Dermis microvascular lymphatic vessel endothelial cell (primary cell): ENCODE measurements at places on chromosomes 5 and 9. TPM values are rescaled to one million over a fixed set of nuclear protein-coding genes. Genes with fewer than 3 reads are reported as not detected.

DIRAS2 gene
- 0.39 and 2.7 TPM in 2 replicates for total RNA-seq

SLC36A2 gene
- not detected in 2 replicates for total RNA-seq

SPINK7 gene
- total RNA-seq, result not detected in 2 replicates

POMT1 gene
- 21.1 and 28.4 TPM in 2 replicates for total RNA-seq

ZDHHC11 gene
- total RNA-seq, result 0.26 and 1.5 TPM in 2 replicates

ABL1 gene
- total RNA-seq, result 21.8 and 38.3 TPM in 2 replicates

PCDHGB1 gene
- total RNA-seq, result 0.39 and 1.1 TPM in 2 replicates

SLC34A3 gene
- total RNA-seq, result not detected in 2 replicates

SYK gene
- 0.13 TPM in 1 of 2 replicates, not detected in the other for total RNA-seq

ENC1 gene
- 38.4 and 44.5 TPM in 2 replicates for total RNA-seq

BAAT gene
- total RNA-seq, result under 0.01 TPM in 1 of 2 replicates, not detected in the other

SGTB gene
- 7.0 and 10.3 TPM in 2 replicates for total RNA-seq

CIZ1 gene
- total RNA-seq, result 11.7 and 18.3 TPM in 2 replicates

FST gene
- 3.2 and 19.6 TPM in 2 replicates for total RNA-seq

LRRC19 gene
- total RNA-seq, result not detected in 2 replicates

TMEM8B gene
- total RNA-seq, result 0.13 and 0.25 TPM in 2 replicates

FYB1 gene
- total RNA-seq, result not detected in 2 replicates

OR1J2 gene
- total RNA-seq, result not detected in 2 replicates

LHX6 gene
- 1.9 and 3.2 TPM in 2 replicates for total RNA-seq

KLF4 gene
- total RNA-seq, result 0.77 and 3.7 TPM in 2 replicates

INSL4 gene
- not detected in 2 replicates for total RNA-seq

CSF2 gene
- total RNA-seq, result 0.13 TPM in 1 of 2 replicates, not detected in the other

SLC34A1 gene
- total RNA-seq, result not detected in 2 replicates

CDH12 gene
- total RNA-seq, result not detected in 2 replicates

MCTP1 gene
- 38.8 and 66.4 TPM in 2 replicates for total RNA-seq

PAEP gene
- not detected in 2 replicates for total RNA-seq

ADCY2 gene
- total RNA-seq, result not detected in 2 replicates

GRIA1 gene
- total RNA-seq, result under 0.01 TPM in 1 of 2 replicates, not detected in the other

AQP3 gene
- 0.25 and 0.39 TPM in 2 replicates for total RNA-seq

ZFP2 gene
- total RNA-seq, result 0.39 and 0.89 TPM in 2 replicates

OR1J4 gene
- total RNA-seq, result under 0.01 TPM in 1 of 2 replicates, not detected in the other

KCNV2 gene
- total RNA-seq, result not detected in 2 replicates

BTNL9 gene
- total RNA-seq, result under 0.01 and 0.13 TPM in 2 replicates

ARHGEF28 gene
- 50.7 and 62.7 TPM in 2 replicates for total RNA-seq

CENPP gene
- 1.6 and 2.7 TPM in 2 replicates for total RNA-seq

INSL6 gene
- not detected in 2 replicates for total RNA-seq

TMC1 gene
- total RNA-seq, result 0.25 and 0.26 TPM in 2 replicates

SLC35A4 gene
- 14.8 and 27.9 TPM in 2 replicates for total RNA-seq

BARHL1 gene
- total RNA-seq, result not detected in 2 replicates

MARVELD2 gene
- 0.90 and 1.6 TPM in 2 replicates for total RNA-seq

TUSC1 gene
- 7.6 and 11.5 TPM in 2 replicates for total RNA-seq

HTR1A gene
- total RNA-seq, result not detected in 2 replicates

DNM1 gene
- total RNA-seq, result 0.13 and 0.38 TPM in 2 replicates

SOX30 gene
- total RNA-seq, result not detected in 2 replicates

EPB41L4A gene
- 17.8 and 27.6 TPM in 2 replicates for total RNA-seq

SARDH gene
- total RNA-seq, result under 0.01 and 0.13 TPM in 2 replicates

FAM151B gene
- total RNA-seq, result 1.9 and 2.3 TPM in 2 replicates

C9orf50 gene
- not detected in 2 replicates for total RNA-seq

ZNF300 gene
- 4.2 and 4.6 TPM in 2 replicates for total RNA-seq

PCDHB14 gene
- total RNA-seq, result 0.51 and 1.3 TPM in 2 replicates

ENTREP1 gene
- 4.6 and 11.5 TPM in 2 replicates for total RNA-seq

NCS1 gene
- total RNA-seq, result 9.1 and 12.2 TPM in 2 replicates

SLC44A1 gene
- total RNA-seq, result 17.1 and 18.7 TPM in 2 replicates

CCL28 gene
- 1.2 and 2.1 TPM in 2 replicates for total RNA-seq

PCDHGA9 gene
- total RNA-seq, result 1.4 and 2.4 TPM in 2 replicates

C5orf46 gene
- not detected in 2 replicates for total RNA-seq

SNX18 gene
- total RNA-seq, result 8.7 and 15.2 TPM in 2 replicates

OTULINL gene
- 0.26 and 1.1 TPM in 2 replicates for total RNA-seq

SH3PXD2B gene
- total RNA-seq, result 12.5 and 24.3 TPM in 2 replicates

PDCD1LG2 gene
- total RNA-seq, result 0.51 and 0.77 TPM in 2 replicates
